Activated CD4-positive, alpha-beta T cell treated with anti-CD3 and anti-CD28 coated beads, Interleukin-2, amount 10 ng/mL, durations not matched to agents 7 days and 5 days (primary cell): ENCODE measurements at places on chromosomes 12 and 14. TPM values are rescaled to one million over a fixed set of nuclear protein-coding genes. Genes with fewer than 3 reads are reported as not detected.
A peak's percentile ranks its signal among the peaks of the same experiment; 100 is the strongest.

The KTN1 gene
- 85.8 TPM for total RNA-seq

GRCh38 chr14:32102152-32102787 is 25.2 kb downstream of the ARHGAP5 start:
- no peaks in the 10 kb centered on the region for H3K27me3 ChIP-seq
- DNase-seq, result peak; percentile 21
- H3K36me3 ChIP-seq, result peaks cover 11% of the 10 kb centered on the region

GRCh38 chr12:116284396-116284795 is 6.9 kb upstream of the MED13L start:
- H3K27ac ChIP-seq, result no peak overlapping the region
- H3K36me3 ChIP-seq, result no peaks in the 10 kb centered on the region
- no peaks in the 10 kb centered on the region for H3K27me3 ChIP-seq
- peaks cover 20% of the 10 kb centered on the region for H3K4me1 ChIP-seq
- H3K4me3 ChIP-seq, result no peak overlapping the region

The ESRRB gene
- total RNA-seq, result 0.22 TPM

DNA sequence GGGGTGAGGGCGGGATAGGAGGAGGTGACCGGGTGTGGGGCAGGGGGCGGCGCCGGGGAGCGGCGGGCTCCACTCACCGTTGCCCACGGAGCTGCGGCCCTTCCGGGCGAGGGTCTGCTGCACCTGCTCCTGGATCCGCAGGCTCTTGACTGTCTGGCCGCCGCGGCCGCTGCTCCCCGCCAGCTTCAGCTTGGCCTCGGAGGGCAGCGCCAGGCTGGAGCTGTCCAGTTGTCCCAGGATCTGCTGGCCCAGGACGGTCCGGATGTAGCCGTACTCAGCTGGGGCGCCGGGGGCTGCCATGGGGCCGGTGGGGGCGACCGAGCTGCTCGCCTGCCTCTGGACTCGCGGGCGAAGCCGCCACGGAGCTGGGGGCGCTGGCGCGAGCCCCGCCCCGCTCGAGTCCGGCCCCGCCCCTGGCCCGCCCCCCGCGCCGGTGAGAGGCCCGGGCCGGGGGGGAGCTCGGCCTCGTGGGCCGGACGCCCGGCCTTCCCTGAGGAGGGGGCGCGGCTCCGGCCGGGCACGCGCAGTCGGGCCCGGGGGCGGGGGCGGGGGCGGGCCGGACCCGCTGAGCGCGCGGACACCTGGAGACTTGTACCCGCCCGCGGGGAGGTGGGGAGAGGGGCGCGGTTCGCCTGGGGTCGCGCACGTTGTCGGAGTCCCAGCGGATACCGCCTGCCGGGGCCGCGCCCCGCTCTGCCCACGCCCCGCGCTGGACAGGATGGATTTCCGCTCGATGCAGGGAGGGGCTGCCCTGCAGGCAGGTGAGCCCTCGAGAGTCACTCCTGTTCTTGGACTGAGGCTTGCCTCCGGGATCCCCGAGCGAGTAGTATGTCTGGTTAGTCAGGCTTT is at the start of gene PKP2:
PKP2 (minus strand) TSS at position 346 of the 849 bp plus-strand sequence; CDS start at position 300, 46 bp downstream.
- H3K36me3 ChIP-seq, result no peaks in the 10 kb centered on the region
- H3K27me3 ChIP-seq, result peaks cover 47% of the 10 kb centered on the region
- peak within 1 kb of the TSS; percentile 60 for H3K4me3 ChIP-seq
- peak; percentile 7 for DNase-seq
- peaks cover 9% of the 10 kb centered on the region for H3K4me1 ChIP-seq
- no peak within 1 kb of the TSS for H3K27ac ChIP-seq

- H3K4me3 ChIP-seq, result no peak overlapping the region
- H3K27ac ChIP-seq, result no peak overlapping the region
These were observed 3.6 kb downstream of the SMARCD1 start for GRCh38 chr12:50088577-50089335.

The FLVCR2 gene
- total RNA-seq, result 6.2 TPM

DNA sequence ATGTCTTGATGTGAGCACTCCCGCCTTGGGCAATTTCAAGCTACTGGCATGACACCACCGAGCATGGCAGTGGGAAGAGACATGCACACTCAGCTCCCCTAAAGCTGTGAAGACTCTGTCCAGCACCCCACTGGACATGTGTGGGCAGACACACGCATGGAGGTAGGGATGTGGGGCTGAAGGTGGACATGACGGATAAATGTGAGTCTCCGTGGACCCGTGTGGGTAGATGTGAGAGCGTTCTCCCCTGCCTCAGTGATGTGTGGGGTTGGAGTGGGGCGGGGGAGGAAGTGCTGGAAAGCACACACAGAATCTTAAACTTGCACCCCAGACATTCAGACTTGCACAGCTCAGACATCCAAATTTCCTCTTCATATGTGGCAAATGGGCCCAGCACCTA is 12.6 kb downstream of the SLC6A12 start:
- no peaks in the 10 kb centered on the region for H3K36me3 ChIP-seq
- DNase-seq, result no peak
- H3K4me3 ChIP-seq, result no peak overlapping the region
- H3K27ac ChIP-seq, result no peak overlapping the region
- H3K4me1 ChIP-seq, result peaks cover 2% of the 10 kb centered on the region

- H3K4me3 ChIP-seq, result no peak overlapping the region
- DNase-seq, result no peak
- H3K36me3 ChIP-seq, result no peaks in the 10 kb centered on the region
- peaks cover 4% of the 10 kb centered on the region for H3K4me1 ChIP-seq
- no peak overlapping the region for H3K27ac ChIP-seq
- H3K27me3 ChIP-seq, result peaks cover 6% of the 10 kb centered on the region
These were observed 57.6 kb downstream of the EMP1 start for GRCh38 chr12:13253966-13254760.

The ADGRD1 gene
- total RNA-seq, result not detected

DNA sequence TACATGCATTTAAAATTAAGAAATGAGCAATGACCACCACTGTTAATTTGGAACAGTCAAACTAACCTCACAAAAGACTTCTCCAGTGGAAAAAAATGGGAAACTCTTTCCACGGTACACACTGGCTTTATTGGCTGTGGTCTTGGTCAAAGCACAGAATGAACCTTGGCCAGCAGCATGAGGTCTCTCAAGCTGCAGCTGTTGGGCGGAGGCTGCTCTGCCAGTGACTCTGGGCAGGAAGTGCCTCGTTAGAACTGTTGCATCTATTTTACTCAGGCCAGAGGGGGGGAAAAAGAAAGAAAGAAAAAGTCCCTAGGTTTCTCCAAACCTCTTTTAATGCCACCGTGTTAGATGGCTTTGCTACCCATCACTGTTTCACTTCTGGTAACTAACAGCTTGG is 279.8 kb upstream of the DIO2 start:
- no peak for DNase-seq
- H3K27me3 ChIP-seq, result no peaks in the 10 kb centered on the region
- H3K4me3 ChIP-seq, result no peak overlapping the region
- peaks cover 2% of the 10 kb centered on the region for H3K36me3 ChIP-seq

- no peaks in the 10 kb centered on the region for H3K27me3 ChIP-seq
- H3K36me3 ChIP-seq, result peaks cover 6% of the 10 kb centered on the region
- H3K27ac ChIP-seq, result no peak overlapping the region
- no peak overlapping the region for H3K4me3 ChIP-seq
- DNase-seq, result peak; percentile 55
These were observed 17.4 kb upstream of the B4GALNT3 start for GRCh38 chr12:442235-442884.

DNA sequence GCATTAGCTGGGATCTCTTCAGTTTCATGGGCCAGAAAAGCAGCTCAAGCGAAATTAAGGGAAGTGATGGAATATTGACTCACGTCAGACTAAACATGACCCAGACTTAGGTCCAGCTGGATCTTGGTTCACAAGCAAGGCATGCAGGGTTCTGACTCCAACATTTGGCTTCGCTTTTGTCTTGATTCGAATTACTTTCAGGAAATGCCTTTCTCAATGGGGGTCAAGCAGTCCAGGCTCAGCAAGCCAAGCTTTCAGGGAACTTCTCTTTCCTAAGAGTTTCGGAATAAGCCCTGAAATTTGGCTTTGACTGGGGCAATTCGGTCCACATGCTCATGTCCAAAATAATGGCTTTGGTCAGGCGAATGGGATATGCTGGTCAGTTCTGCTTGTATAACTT is 678.7 kb upstream of the TMEM132C start:
- no peak overlapping the region for H3K27ac ChIP-seq
- DNase-seq, result no peak
- H3K36me3 ChIP-seq, result no peaks in the 10 kb centered on the region
- H3K4me1 ChIP-seq, result no peaks in the 10 kb centered on the region
- H3K4me3 ChIP-seq, result no peak overlapping the region

The TOMM20L gene
- not detected for total RNA-seq

GRCh38 chr12:26044007-26044394 is 80.8 kb downstream of the BHLHE41 start:
- H3K27ac ChIP-seq, result no peak overlapping the region
- no peak overlapping the region for H3K4me3 ChIP-seq
- H3K4me1 ChIP-seq, result no peaks in the 10 kb centered on the region
- H3K36me3 ChIP-seq, result no peaks in the 10 kb centered on the region
- no peak for DNase-seq

The DHH gene
- total RNA-seq, result 0.12 TPM

GRCh38 chr12:24948420-24948756 is 513 bp downstream of the BCAT1 start:
- H3K4me1 ChIP-seq, result peaks cover 44% of the 10 kb centered on the region
- H3K4me3 ChIP-seq, result peak overlapping the region; percentile 74
- peaks cover 6% of the 10 kb centered on the region for H3K36me3 ChIP-seq
- peak overlapping the region; percentile 71 for H3K27ac ChIP-seq
- peak; percentile 40 for DNase-seq

The IRAK3 gene
- 0.77 TPM for total RNA-seq

DNA sequence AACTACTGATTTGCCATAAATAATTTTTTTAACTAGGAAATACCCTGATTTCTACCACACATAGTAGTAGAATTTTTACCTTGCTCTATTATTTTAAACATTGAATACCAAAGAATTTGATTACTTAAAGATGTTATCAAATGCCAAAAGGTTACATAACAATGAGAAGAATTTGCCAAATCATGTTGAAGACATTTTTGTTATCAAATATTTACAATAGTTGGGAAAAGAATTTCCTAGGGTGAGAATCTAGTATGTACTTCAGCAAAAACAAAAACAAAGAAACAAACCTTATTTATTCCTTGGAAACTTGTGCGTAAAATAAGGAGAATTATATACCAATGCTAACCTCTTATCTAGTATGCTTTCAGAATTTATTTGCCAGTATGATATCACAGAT is 107.2 kb downstream of the SCAF11 start:
- no peak for DNase-seq
- peaks cover 82% of the 10 kb centered on the region for H3K36me3 ChIP-seq
- H3K27ac ChIP-seq, result no peak overlapping the region
- H3K27me3 ChIP-seq, result no peaks in the 10 kb centered on the region
- H3K4me1 ChIP-seq, result peaks cover 34% of the 10 kb centered on the region
- H3K4me3 ChIP-seq, result no peak overlapping the region

GRCh38 chr12:57208631-57209282 is 7.8 kb upstream of the NXPH4 start:
- H3K4me3 ChIP-seq, result no peak overlapping the region
- H3K36me3 ChIP-seq, result no peaks in the 10 kb centered on the region
- peaks cover 7% of the 10 kb centered on the region for H3K4me1 ChIP-seq

The TAS2R19 gene
- total RNA-seq, result 3.1 TPM

DNA sequence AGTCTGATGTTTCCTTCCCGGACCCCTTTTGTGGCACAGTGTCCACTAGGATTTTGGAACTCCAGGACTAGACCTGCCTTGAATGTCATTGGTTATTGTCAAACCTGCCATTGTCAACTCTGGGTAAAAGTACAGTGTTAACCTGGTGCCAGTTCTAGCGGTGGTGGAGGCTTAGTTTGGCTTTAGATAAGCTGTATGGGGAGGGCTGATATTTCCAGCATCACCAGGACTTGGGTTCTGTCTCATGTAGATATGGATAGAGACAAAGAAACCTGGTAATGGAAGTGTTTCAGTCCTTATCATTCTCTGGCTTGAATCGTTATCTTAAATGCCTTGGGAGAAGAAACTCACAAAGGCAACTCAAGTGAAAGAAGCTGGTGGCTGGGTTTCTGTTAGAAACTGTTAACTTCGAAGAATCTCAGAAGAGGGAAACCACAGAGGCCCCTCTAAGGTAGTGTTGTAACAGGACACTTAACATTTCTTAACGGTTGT is 10.6 kb downstream of the CHST11 start:
- peaks cover 92% of the 10 kb centered on the region for H3K4me1 ChIP-seq
- no peak for DNase-seq
- H3K36me3 ChIP-seq, result peaks cover 65% of the 10 kb centered on the region
- peak overlapping the region; percentile 11 for H3K4me3 ChIP-seq
- no peaks in the 10 kb centered on the region for H3K27me3 ChIP-seq
- H3K27ac ChIP-seq, result peak overlapping the region; percentile 59

GRCh38 chr14:57871459-57872080 is 5.7 kb upstream of the SLC35F4 start:
- peak; percentile 10 for DNase-seq
- H3K27me3 ChIP-seq, result peaks cover 9% of the 10 kb centered on the region
- no peak overlapping the region for H3K4me3 ChIP-seq
- no peak overlapping the region for H3K27ac ChIP-seq

The TMEM263 gene
- 32.6 TPM for total RNA-seq

- no peak overlapping the region for H3K27ac ChIP-seq
- peak; percentile 57 for DNase-seq
- peaks cover 9% of the 10 kb centered on the region for H3K4me1 ChIP-seq
- peaks cover 2% of the 10 kb centered on the region for H3K27me3 ChIP-seq
- H3K36me3 ChIP-seq, result no peaks in the 10 kb centered on the region
These were observed 35.4 kb upstream of the TMEM179 start for GRCh38 chr14:104639885-104640548.
